Stimulated activated CD4-positive, alpha-beta T cell treated with anti-CD3 and anti-CD28 coated beads, Interleukin-12 subunit alpha, Interleukin-12 subunit beta, amount 100 ng/mL, for 24 hours (primary cell): ENCODE measurements at places on chromosomes 4 and X.

- no peak for DNase-seq
These were observed 41.9 kb upstream of the NSG1 start for GRCh38 chr4:4344915-4345527.

GRCh38 chr4:114192854-114193253 is 213.4 kb upstream of the ARSJ start:
- DNase-seq: no peak

- DNase-seq: no peak
These were observed 144.3 kb downstream of the MOSPD2 start for GRCh38 chrX:15017491-15017890.

GRCh38 chr4:116302990-116303735 is 782.2 kb downstream of the TRAM1L1 start:
- DNase-seq: no peak

DNA sequence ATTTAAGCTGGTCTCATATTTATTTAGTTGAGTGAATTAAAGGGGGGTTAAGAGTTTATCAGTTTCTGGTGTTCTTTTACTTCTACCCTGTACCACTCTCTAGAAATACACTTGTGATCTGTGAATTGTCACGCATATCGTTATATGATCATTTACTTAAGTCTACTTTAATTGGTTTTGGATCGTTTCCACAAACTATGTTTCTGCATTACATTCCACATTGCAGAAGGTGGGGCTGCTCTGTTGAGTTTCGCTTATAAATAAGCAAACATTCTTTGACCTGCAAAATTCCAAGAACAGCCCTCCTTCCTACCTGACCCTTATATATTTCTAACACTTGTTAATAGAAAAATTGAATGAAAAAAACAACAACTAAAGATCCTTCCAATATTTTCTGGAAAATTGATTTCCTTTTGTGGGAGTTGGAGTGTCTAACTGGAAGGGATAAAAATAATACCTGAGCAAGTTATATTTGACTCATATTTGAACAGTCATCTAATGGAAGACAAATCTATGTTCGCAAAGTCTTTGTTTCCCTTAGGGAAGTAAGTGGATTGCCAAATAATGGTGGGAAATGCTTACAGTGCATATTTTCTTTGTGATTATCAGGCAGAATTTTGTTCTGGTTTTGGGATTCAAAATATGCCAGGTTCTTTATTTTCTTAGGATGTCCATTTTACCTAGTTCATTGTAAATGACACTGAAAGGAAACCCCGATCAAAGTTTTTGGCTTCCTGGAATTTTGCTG is 152.7 kb downstream of the RELL1 start:
- no peak for DNase-seq

DNA sequence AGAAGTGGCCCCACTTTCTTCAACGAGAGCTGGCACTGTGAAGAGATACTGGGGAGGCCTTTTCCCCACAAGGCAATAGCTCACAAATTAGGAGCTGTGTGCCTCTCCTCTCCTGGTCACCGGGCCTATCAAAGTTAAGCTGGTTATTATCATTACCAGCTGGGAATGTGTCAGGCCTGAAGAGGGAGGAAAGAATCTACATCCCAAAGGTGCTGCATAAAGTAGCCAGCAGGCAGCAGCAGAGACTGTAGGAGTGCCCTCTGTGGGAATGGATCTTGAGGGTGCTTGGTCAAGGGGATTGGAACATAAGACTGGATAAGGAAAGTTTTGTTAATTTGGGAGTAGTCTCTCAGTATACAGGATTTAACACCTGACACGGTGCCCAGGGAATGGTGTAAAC is 9.1 kb upstream of the TMPRSS11D start:
- DNase-seq: no peak

DNA sequence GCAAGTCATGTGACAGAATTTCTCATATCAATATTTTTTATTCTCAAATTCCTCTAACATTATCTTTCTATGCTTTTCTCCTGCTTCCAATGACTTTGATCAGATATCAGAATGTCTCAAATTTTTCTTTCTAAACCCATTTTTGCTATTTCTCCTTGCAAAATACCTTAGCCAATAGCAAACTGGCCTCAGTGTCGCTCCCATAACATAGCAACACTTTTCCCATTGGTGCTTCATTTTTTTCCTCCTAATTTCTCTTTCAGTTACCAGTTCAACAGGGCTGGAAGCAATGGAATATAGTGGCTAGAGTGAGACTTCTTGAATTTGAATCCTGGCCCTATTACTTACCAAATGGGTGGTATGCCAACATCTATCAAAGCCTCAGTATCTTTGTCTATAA is 1091.6 kb downstream of the C4orf33 start:
- no peak for DNase-seq

DNA sequence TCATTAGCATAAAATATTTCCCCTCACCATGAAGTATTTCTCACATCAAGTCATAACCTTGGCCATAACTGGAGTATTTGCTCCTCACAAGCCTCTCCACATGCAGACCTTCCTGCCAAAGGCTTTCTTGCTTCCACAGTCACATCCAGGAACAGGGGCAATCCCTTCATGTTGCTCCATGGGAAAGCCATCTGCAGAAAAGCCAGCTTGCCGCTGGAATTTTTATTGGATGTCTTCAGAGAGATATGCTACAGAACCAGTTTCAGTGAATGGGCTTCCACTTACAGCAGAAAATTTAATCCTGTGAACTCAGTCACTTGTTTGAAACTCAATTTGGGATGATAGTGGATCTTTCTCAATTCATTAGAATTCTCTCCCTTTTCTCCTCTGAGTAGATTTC is 3.2 kb upstream of the CDKN2AIP start:
- no peak for DNase-seq

- no peak for DNase-seq
These were observed 12.9 kb downstream of the TMEM184C start for GRCh38 chr4:147629783-147630730.

GRCh38 chrX:144732588-144732987 is 514.7 kb upstream of the SPANXN1 start:
- DNase-seq: no peak

- DNase-seq: no peak
These were observed 164.6 kb downstream of the BANK1 start for GRCh38 chr4:101954975-101955678.

- no peak for DNase-seq
These were observed 169.4 kb downstream of the IL1RAPL1 start for GRCh38 chrX:28756647-28757046.

- no peak for DNase-seq
These were observed 340.7 kb downstream of the RAB28 start for GRCh38 chr4:13143222-13144070.

GRCh38 chrX:65667503-65668376 is at the start of gene MSN:
Gene MSN, plus strand, starts transcription at chrX:65667654. Its CDS starts 188 bp downstream, at chrX:65667842.
- peak; percentile 63 for DNase-seq

DNA sequence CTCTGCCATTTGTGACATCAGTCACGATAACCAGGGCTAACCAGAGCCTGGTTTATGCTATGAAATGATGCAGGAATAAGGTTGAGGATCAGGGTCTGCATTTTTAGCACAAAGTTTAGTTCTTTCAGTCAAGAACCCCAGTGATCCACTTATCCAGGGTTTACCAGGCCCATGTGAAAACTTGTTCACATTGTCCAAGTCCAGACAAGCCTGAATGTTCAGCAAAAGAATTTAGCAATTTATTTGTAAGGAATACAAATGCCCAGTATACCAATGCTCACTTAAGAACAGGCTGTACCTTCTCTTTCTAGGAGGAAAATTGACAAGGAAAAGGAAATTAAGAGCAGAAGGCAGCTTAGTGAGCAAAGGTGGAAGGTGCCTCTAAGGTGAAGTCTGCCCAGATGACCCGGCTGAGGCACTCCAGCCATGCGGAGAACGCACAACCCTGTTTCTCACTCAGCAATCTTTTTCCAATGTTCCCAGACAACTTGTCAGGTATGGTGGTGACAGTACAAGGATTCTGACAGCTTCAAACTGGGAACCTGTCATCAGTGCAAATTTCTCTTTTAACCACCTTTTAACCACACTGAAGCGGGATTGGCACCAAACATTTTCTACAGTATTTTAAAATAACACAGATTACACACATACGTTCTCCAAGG is 54.0 kb downstream of the TBC1D9 start:
- no peak for DNase-seq

DNA sequence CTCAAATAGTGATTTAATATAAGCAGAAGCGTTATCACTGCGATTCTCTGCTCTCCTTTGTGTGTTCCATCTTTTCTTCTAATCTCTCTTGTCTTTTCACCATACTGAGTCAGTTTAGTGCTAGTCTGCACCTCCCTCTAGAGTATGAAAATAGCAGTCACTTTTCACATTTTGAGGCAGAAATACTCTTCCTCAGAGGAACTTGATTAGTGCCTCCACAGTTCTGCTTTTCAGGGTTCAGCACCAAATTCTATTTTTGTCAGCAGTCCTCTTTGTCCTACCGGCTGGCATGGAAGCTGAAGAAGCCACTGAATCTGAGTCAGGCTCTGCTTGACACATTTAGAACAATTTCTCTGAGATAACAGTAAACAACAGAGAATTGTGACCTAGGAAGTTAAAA is 49.7 kb upstream of the ANKRD17 start:
- DNase-seq: no peak

- DNase-seq: no peak
These were observed 45.6 kb downstream of the OCRL start for GRCh38 chrX:129585691-129586090.

DNA sequence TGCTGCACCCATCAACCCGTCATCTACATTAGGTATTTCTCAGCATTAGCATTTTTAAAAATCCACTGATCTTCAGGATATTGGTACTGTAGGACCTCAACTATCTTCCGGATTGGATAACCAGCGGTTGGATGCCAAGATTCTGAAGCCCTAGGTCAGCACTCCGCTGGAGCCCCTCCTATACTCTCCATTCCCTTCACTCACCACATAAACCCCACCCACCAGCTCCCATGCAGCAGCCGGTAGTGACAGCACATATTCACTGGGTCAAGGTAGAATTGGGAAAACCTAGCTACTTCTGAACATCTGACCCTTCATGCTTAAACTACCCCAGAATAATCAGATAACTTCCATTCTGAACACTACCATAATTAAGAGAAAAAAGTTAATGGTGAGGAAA is 134.9 kb downstream of the CORIN start:
- DNase-seq: no peak

DNA sequence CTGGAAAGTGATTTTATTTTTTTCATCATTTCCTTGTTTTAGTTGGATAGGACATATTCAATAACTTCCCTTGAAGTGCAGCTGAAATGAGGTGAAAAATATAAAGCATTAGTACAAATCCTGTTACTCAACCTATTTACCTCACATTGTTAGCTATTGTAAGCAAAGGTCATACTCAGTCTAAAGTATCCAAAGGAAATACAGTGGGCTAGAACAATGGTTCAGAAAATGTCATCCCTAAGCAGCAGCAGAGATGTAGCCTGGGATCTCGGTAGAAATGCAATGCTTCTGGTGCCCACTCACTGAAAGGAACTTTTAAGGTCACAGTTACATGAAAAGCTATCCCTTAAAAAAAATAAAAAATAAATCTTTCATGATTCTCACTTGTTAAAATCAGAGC is 300.6 kb downstream of the PPP4R3C start:
- no peak for DNase-seq

DNA sequence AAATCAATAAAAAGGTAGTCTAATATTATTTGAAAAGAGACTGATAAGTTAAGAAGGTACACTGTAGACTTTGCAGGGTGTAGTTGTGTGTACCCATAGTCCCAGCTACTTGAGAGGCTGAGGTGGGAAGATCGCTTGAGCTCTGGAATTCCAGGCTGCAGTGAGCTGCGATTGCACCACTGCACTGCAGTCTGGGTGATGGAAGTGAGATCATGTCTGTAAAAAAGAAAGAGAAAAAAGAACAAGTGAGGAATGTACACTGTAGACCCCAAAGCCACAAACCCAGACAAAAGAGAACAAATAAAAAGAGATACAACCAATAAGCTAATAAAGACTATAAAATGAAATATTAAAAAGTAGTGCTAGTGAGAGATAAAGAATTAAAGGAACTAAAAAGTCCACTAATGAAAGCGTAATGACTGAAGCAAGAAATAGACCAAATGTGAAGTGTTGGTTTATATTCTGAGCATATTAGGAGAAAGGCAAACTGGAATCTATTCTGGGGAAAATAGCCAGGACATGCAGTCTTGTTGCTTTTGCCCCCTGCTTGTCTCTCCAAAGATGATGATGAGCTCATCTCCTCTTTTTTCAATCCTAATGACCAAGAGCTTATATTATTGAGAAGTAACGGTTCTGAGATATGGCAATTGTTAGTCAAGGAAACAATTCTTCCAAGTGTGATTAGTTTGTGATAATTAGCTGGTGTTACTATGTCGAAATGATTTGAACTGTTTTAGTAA is 19.1 kb downstream of the GSX2 start:
- no peak for DNase-seq

GRCh38 chr4:101983835-101984234 is 193.3 kb downstream of the BANK1 start:
- DNase-seq: no peak

DNA sequence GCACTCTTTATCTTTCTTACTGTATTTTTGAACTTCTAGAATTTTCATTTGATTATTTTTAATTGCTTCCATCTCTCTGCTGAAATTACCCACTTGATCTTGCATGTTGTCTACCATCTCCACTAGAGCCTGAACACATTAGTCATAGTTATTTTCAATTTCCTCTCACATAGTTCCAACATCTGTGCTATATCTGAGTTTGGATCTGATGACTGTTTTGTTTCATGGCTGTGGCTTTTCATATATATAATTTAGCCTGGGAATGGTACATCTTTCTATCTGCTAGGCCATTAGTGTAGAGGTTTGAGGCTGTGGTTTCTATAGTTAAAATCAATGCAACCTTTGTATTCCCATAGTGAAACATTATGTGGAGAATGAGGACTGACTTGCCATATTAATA is 33.2 kb downstream of the NPY2R start:
- no peak for DNase-seq

- DNase-seq: no peak
These were observed 13.3 kb downstream of the FUNDC1 start for GRCh38 chrX:44529310-44529709.

DNA sequence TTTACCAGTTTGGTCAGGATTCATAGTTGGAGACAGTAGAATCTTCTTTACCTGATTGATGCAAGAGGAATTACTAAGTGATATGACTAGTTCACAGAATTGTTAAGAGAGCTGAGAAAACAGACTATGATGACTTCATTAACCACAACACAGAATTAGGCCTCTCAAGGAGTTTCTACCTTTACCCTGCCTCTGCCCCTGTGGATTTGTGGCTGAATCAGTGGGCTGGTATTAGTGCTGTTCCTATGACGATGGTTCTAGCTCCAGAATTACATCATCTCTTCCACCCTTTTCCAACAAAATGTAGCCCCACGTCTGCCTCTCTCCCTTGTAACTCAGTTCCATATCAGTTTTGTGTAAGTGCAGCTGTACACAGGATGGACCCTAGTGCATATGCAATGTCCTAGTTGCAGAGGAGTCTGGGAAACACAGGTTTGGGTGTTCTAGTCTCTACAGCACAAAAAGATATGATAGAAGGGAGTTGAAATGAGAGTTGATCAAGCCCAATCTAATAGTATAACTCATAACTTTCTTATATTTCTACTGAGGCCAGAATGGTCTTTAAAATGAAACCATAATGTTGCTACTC is 99.3 kb downstream of the ANXA5 start:
- DNase-seq: no peak

GRCh38 chr4:41882625-41883347 is 52.4 kb upstream of the TMEM33 start:
- DNase-seq: peak; percentile 47

GRCh38 chrX:65522739-65523372 is 11.7 kb downstream of the LAS1L start:
- no peak for DNase-seq

GRCh38 chr4:140351093-140352075 is 22.1 kb upstream of the SCOC start:
- no peak for DNase-seq
